Glutamatergic neuron (in vitro differentiated cells): ENCODE measurements at places on chromosomes 12 and 14. TPM values are rescaled to one million over a fixed set of nuclear protein-coding genes. Genes with fewer than 3 reads are reported as not detected.

OAS1 gene
- total RNA-seq = not detected

DDN gene
- total RNA-seq = 6.4 TPM

FSCB gene
- total RNA-seq = not detected

ATP5MC2 gene
- 283 TPM for total RNA-seq

EGLN3 gene
- 1.9 TPM for total RNA-seq

TPPP2 gene
- not detected for total RNA-seq

NUAK1 gene
- total RNA-seq = 18.8 TPM

CLEC4C gene
- not detected for total RNA-seq

POMT2 gene
- 41.5 TPM for total RNA-seq

KRT71 gene
- total RNA-seq = not detected

GALNT16 gene
- 124 TPM for total RNA-seq

EDDM3A gene
- not detected for total RNA-seq

LMNTD1 gene
- total RNA-seq = 1.1 TPM

SERPINA1 gene
- not detected for total RNA-seq

GLIPR1 gene
- total RNA-seq = 0.25 TPM

RBP5 gene
- 1.2 TPM for total RNA-seq

NID2 gene
- total RNA-seq = 2.6 TPM

PMEL gene
- total RNA-seq = 851 TPM

KRT78 gene
- total RNA-seq = not detected

KIF26A gene
- 5.9 TPM for total RNA-seq

TAS2R42 gene
- not detected for total RNA-seq

CACNA2D4 gene
- not detected for total RNA-seq

CD69 gene
- total RNA-seq = not detected

SMCO2 gene
- total RNA-seq = not detected

CRIP1 gene
- total RNA-seq = 49.3 TPM

RAB15 gene
- total RNA-seq = 79.5 TPM

GPRC5A gene
- total RNA-seq = not detected

TPH2 gene
- 0.34 TPM for total RNA-seq

ZNF26 gene
- 15.9 TPM for total RNA-seq

TSPAN11 gene
- 31.0 TPM for total RNA-seq

DPY19L2 gene
- 1.8 TPM for total RNA-seq

ST8SIA1 gene
- total RNA-seq = 22.0 TPM

NKX2-1 gene
- not detected for total RNA-seq

ADSS1 gene
- total RNA-seq = 45.1 TPM

NANOG gene
- total RNA-seq = 1.3 TPM

ERP27 gene
- not detected for total RNA-seq

IL31 gene
- total RNA-seq = not detected

PRR4 gene
- total RNA-seq = 7.5 TPM

OR10A7 gene
- total RNA-seq = 0.47 TPM

ACSM4 gene
- total RNA-seq = not detected

CABP1 gene
- 0.83 TPM for total RNA-seq

MYBPC1 gene
- not detected for total RNA-seq

SOCS2 gene
- 36.6 TPM for total RNA-seq

MYO1H gene
- total RNA-seq = 0.27 TPM

ITGA7 gene
- 156 TPM for total RNA-seq

HPD gene
- not detected for total RNA-seq

C1S gene
- total RNA-seq = 3.5 TPM

LHX5 gene
- total RNA-seq = 3.1 TPM

PRORP gene
- total RNA-seq = 20.5 TPM

GLIPR1L2 gene
- total RNA-seq = not detected
